Psoas muscle (tissue), 8 donors: ENCODE measurements at places on chromosomes 4 and X. TPM values are rescaled to one million over a fixed set of nuclear protein-coding genes. Genes with fewer than 3 reads are reported as not detected.

- no peak for DNase-seq
These were observed 134.7 kb downstream of the FNIP2 start for GRCh38 chr4:158903472-158904043.

DNA sequence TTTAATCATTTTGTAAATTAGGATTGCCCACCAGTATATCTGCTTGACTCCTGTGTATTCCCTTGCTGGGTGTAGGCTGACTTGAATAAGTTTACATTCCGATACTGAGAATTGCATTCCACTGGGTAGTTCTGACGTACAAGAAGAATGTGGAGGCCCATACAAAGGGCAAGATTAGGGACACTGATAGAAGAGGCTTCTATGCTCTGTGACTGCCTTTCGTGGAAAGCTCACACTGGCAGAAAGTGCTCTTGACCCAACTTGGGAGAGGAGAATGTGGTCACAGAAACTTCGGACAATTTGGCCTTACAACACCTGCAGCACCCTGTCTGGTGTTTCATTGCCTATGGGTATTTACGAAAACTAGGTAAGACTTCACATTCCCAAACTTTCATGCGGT, 126.3 kb downstream of the RAPGEF2 start:
- DNase-seq, result no peak

SORCS2 gene
- total RNA-seq, result 0.38 TPM

- no peak for DNase-seq
These were observed 297.3 kb upstream of the LCORL start for GRCh38 chr4:18318682-18319388.

SORBS2 gene
- total RNA-seq, result 5.9 TPM

DNA sequence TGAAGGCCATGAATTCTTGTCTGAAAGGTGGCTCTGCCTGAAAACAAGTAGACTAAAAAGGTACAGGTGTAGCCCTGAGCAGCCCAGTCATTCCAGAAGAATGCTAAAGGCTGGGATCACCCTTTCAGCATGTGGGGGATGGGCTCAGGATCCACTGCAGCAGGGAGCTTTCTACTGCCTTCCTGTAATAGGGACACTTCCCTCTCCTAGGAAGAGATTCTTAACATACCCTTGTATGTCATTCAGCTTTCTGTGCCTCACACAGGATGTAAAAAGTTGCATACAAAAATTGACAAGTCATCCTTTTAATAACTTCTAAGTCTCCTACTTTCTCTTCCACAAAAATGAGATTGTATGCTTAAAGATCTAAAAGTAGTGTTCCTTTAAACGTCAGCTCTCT, 123.3 kb downstream of the ZNF518B start:
- DNase-seq, result no peak

DNA sequence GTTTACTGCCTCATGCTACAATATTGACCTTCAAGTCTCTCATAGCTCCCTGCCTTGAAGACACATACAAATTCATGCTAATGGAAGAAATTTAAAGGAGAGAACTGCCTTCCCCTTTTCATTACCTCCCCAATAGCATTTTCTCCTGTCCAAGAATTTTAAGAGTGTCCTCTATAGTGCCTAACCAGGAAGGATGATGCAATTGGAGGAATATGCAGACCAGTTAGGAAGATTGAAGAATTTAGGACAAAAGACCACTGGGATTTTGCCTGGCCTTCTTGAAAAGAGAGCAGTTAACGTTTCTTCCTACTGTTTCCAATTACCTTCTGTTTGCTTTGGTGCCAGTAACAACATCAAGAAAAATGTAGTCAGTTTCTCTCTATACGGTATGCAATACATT, 443.9 kb downstream of the INPP4B start:
- DNase-seq, result no peak

DNA sequence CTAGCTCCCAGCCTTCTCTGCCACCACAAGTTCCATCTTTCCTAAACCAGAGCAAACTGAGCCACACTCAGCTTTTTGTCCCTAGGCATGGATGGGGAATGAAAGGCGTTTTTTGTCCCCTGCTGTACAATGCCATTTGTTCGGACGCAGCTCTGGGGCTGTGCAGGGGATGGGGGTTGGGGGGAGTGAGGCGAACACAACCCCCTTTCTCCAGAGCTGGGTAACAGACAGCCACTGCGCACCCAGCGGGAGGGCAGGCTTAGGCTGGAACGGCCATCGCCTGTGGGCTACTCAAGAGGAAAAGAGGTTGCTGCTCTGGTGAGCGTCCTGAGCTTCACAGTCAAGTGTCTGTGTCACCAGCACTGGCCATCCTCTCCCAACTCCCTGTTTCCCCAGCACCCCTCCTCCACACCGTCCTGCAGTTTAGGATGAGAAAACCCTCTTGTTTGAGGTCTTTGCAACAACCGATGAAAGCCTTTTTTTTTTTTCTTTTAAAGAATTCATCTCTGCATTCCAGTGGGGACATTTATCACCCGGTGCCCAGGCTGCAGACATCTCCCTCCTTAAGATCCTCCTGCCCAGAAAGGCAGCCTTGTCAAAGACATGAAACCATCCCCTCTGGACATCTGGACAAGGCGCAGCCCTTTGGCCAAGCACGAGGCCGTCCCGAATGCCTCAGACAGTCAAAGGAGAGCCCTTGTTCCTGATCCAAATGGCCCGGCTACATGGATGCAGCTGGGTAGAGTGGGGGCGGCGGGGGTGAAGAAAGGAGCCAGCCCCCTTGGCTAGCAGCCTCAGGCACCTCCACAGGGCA, 419.6 kb downstream of the BCOR start:
- DNase-seq, result no peak

ATP1B4 gene
- 7.1 TPM for total RNA-seq
